ENCODE measurements at places on chromosomes 12 and 14.
A peak's percentile ranks its signal among the peaks of the same experiment; 100 is the strongest.

- no peaks in the 10 kb centered on the region for H3K27me3 ChIP-seq
- H3K27ac ChIP-seq: no peak overlapping the region
- no peaks in the 10 kb centered on the region for H3K4me1 ChIP-seq
- H3K4me3 ChIP-seq: no peak overlapping the region
- H3K36me3 ChIP-seq: peaks cover 6% of the 10 kb centered on the region
- no peak for DNase-seq
These were observed 103.1 kb downstream of the EML1 start for GRCh38 chr14:99896361-99896760.

DNA sequence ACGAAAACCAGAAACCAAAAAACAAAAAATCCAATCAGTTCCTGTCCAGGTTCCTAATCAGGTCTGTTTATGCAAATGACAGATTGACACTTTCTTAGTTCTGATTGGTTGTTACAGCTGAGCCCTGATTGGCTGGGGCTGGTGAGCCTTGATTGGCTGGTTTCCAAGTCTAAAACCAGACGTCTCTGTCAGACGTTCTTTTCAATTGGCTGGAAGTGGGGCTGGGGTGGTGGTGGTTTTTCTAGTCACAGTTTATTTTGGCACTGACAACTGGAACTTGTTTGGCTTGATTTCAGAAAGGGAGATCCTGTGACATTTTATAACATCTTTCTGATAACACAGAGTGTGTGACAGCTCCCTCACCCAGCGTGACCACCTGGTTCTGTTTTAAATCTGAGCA lies 36.1 kb upstream of the PRICKLE1 start:
- no peak overlapping the region for H3K27ac ChIP-seq
- H3K36me3 ChIP-seq: no peaks in the 10 kb centered on the region

GRCh38 chr12:11510671-11511070 lies 115.3 kb upstream of the PRB2 start:
- no peaks in the 10 kb centered on the region for H3K27me3 ChIP-seq
- H3K4me1 ChIP-seq: no peaks in the 10 kb centered on the region
- H3K4me3 ChIP-seq: no peak overlapping the region

DNA sequence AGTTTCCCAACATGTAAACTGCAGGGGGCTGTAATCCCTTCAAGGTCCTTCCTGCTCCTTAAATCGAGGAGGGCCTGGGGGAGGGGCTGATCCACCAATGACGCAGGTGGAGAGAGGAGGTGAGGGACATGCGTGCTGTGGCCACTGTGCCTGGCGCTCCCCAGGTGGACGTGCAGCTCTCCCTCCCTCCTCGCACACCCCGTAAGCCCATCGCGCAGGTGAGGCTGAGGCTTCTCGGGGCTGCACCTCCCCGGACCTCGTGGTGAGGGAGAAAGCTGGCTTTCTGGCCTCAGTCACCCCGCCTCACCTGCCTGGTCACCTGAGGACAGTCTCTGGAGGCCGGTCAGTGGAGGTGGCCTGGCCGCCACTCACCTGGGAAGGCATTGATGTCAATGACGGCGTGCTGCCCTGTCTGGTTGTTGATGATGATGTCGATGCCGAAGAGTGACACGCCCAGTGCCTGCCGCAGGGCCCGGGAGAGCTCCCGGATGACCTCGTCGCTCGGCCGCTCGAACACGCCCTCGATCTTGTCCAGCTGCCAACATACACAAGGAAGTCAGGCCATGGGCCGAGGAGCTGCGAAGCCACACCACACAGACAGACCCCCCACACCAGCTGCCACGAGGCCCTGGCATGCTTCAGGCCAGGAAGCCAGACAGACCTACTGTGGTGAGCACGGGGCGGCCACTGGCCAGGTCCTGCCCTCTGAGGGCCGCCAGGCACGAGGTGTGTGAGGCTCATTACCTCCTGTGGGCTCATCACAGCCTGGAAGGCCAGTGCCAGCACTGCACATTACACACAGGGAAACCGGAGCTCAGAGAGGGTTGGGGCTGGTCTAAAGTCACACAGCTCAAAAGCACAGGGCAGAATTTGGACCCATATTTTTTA lies 23.3 kb downstream of the CHGA start:
- no peak overlapping the region for H3K4me3 ChIP-seq
- no peak overlapping the region for H3K27ac ChIP-seq
- H3K36me3 ChIP-seq: peaks cover 80% of the 10 kb centered on the region

DNA sequence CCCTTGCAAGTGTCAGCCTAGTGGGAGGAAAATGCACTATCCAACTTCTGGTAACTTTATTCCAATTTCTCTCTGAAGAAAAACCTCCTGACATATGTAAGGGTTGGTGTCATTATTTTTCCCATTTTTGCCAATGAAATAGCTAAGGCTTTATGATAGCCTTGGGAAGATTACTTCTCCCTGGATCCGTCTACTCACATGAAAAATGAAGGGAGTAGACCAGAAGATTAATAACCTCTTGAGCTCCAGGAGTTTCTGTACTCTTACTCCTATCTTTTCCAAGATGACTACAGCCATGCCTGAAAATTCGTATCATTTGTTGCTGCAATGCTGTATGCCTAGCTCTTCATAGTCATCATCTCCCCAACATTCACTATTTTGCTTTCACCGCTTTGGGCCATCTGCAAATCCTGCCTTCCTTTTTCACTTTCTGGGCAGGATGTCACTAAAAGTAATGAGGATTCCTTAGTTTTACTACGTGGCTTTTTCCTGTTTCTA lies 18.8 kb downstream of the TC2N start:
- H3K4me3 ChIP-seq: no peak overlapping the region
- no peaks in the 10 kb centered on the region for H3K27me3 ChIP-seq
- H3K4me1 ChIP-seq: no peaks in the 10 kb centered on the region
- no peaks in the 10 kb centered on the region for H3K36me3 ChIP-seq
- no peak overlapping the region for H3K27ac ChIP-seq

DNA sequence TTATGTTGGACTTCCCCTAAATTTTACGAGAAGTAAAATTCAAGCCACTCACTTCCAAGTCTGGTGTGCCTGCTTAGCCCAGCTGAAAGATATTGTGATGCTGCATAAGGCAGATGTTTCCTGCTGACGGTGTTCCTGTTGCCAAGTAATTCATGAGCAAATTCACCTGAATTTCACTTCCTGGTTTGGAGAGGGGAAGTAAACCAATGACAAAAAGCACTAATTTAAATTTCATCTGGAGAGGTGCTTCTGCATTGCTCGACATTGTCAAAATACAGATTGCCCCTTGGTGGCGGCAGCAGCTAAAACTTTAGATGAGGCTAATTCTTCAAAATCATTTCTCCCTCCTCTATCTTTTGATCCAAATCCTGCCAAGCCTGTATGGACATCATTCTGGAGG lies 281.1 kb downstream of the AACS start:
- H3K4me3 ChIP-seq: no peak overlapping the region
- H3K4me1 ChIP-seq: no peaks in the 10 kb centered on the region

DNA sequence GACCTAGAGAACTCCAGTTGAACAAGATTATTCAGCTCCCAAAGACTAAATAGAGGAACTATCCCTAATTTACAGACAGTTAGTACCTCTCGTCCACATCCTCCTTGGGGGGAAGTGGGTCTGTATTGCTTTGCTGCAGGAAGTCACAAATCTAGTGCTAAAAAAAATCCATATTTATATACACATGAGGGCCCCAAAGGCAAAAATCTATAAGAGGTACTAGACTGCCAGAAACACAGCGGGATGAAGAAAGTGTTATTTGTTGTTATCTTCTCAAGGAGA lies 190.1 kb downstream of the TTC8 start:
- H3K4me1 ChIP-seq: no peaks in the 10 kb centered on the region
- no peak overlapping the region for H3K4me3 ChIP-seq
- peaks cover 13% of the 10 kb centered on the region for H3K27me3 ChIP-seq
- H3K27ac ChIP-seq: no peak overlapping the region
- DNase-seq: no peak

GRCh38 chr12:88428350-88428749 lies 151.9 kb downstream of the KITLG start:
- H3K4me3 ChIP-seq: no peak overlapping the region
- H3K27ac ChIP-seq: no peak overlapping the region
- no peaks in the 10 kb centered on the region for H3K4me1 ChIP-seq
- no peaks in the 10 kb centered on the region for H3K27me3 ChIP-seq
- DNase-seq: no peak

DNA sequence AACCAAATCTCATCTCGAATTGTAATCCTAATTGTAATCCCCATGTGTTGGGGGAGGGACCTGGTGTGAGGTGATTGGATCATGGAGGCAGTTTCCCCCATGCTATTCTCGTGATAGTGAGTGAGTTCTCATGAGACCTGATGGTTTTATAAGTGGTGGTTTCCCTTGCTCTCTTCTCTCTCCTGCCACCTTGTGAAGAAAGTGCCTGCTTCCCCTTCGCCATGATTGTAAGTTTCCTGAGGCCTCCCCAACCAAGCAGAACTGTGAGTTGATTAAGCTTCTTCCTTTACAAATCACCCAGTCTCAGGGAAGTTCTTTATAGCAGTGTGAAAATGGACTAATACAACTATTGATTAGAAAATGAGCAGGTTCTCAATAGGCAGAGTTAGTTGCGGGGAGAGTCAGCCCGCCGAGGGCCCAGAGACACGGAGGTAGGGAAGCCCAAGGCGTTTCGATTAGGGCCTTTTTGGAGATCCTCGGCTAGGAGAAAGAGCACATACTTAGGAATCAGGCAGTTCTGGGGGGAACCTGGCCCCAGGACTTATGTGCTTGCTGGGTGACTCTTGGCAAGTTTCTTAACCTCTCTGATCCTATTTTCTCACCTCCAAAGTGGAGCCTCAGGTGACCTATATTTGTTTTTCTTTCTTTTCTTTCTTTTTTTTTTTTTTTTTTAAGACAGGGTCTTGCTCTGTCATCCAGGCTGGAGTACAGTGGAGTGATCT lies 65.7 kb downstream of the MVK start:
- no peaks in the 10 kb centered on the region for H3K4me1 ChIP-seq
- no peak overlapping the region for H3K27ac ChIP-seq

DNA sequence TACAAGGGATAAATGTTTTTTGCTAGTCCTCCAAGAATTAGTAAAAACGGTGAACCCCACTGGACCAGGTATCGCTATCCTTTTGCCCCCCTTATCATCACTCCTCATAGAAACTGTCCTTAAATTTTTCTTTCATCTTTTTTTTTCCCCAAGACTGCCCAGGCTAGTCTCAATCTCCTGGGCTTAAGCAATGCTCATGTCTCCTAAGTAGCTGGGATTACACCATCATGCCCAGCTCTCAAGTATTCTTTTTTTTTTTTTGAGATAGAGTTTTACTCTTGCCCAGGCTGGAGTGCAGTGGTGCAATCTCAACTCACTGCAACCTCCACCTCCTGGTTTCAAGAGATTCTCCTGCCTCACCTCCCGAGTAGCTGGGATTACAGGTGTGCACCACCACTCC lies 9.7 kb downstream of the IRF2BPL start:
- H3K27ac ChIP-seq: no peak overlapping the region
- no peak for DNase-seq
- H3K36me3 ChIP-seq: no peaks in the 10 kb centered on the region
- peaks cover 33% of the 10 kb centered on the region for H3K4me1 ChIP-seq

DNA sequence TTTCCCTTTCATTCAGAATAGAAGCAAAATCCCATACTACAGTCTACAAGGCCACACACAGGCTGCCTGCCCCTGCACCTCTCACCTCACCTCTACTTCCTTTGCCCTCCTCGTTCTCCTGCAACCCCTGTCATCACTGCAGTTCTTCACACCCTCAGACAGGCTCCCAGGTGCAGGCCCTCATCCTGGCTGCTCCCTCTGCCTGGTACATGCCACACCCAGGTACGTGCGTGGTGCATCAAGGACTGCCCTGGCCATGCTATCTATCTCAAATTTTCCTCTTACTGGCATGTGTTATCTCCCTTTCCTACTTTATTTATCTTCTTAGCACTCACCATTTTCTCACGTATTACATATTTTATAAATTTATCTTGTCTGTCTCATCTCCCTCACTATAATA lies 24.3 kb downstream of the TM7SF3 start:
- H3K27ac ChIP-seq: no peak overlapping the region
- no peak for DNase-seq
- H3K4me1 ChIP-seq: no peaks in the 10 kb centered on the region
- H3K27me3 ChIP-seq: no peaks in the 10 kb centered on the region

DNA sequence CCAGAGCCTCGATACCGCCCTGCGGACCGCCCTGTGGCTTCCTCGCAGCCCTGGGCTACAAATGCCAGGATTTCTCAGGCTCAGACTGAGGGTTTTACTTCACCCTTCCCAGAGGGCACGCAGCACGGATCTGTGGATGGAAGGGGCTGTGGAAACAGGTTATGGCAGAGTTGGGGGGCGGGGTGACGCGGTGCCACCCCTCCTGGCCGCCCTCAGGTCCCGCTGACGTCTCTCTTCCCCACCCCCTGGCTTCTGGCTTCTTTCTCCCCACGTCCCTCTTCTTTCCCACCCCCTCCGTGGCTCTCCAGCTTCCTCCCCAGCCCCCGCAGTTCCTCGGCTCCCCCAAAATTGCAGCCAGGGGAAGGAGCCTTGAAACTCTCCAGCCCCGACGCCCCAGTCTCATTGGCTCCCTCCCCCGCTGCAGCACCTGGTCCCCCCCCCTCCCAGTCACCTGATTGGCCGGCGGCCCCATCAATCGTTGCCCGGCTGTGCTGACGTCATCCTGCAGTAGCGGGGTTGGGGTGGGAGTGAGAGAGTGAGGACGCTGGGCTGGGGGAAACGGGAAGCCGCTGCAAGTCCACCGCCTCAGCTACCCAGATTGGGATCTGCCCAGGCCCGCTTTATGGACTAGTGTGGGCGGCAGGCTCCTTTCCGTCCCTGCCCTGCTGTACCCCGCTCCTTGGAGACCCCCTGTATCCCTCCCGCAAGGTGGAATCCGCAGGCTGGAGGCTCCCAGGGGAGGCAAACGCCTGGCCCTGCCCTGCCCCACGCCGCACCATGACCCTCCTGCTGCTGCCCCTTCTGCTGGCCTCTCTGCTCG lies at the start of gene CLSTN3:
Gene CLSTN3, plus strand, starts transcription at position 500 of the 820 bp plus-strand sequence. Its CDS starts 278 bp downstream, at position 778.
- H3K27me3 ChIP-seq: no peaks in the 10 kb centered on the region
- H3K36me3 ChIP-seq: peaks cover 11% of the 10 kb centered on the region
- H3K4me1 ChIP-seq: peaks cover 27% of the 10 kb centered on the region
- H3K4me3 ChIP-seq: peak within 1 kb of the TSS; percentile 57

- DNase-seq: no peak
- no peak overlapping the region for H3K27ac ChIP-seq
- H3K27me3 ChIP-seq: no peaks in the 10 kb centered on the region
- peaks cover 9% of the 10 kb centered on the region for H3K4me1 ChIP-seq
- no peaks in the 10 kb centered on the region for H3K36me3 ChIP-seq
- H3K4me3 ChIP-seq: no peak overlapping the region
These were observed 61.0 kb downstream of the HECTD4 start for GRCh38 chr12:112321245-112321644.

GRCh38 chr14:87149583-87150354 lies 843.2 kb downstream of the GALC start:
- no peaks in the 10 kb centered on the region for H3K27me3 ChIP-seq
- no peaks in the 10 kb centered on the region for H3K4me1 ChIP-seq
- no peak overlapping the region for H3K27ac ChIP-seq
- no peak for DNase-seq
- H3K4me3 ChIP-seq: no peak overlapping the region
- H3K36me3 ChIP-seq: no peaks in the 10 kb centered on the region

- H3K27ac ChIP-seq: no peak overlapping the region
- peaks cover 7% of the 10 kb centered on the region for H3K27me3 ChIP-seq
- H3K4me3 ChIP-seq: no peak overlapping the region
- peak; percentile 47 for DNase-seq
These were observed 370.4 kb downstream of the ALG10 start for GRCh38 chr12:34392741-34393085.
